HepG2 (cell line): ENCODE measurements at places on chromosomes 2 and 18.

- no peak overlapping the region for H3K4me3 ChIP-seq
- no peaks in the 10 kb centered on the region for H3K36me3 ChIP-seq
- DNase-seq, result no peak
- no peaks in the 10 kb centered on the region for H3K27me3 ChIP-seq
- H3K27ac ChIP-seq, result no peak overlapping the region
Measured at GRCh38 chr2:144151405-144151804, 368.5 kb downstream of the ZEB2 start.

- no peaks in the 10 kb centered on the region for H3K36me3 ChIP-seq
- no peak overlapping the region for H3K4me3 ChIP-seq
- DNase-seq, result no peak
- no peak overlapping the region for H3K27ac ChIP-seq
Measured at GRCh38 chr2:136638193-136638592, 127.2 kb upstream of the THSD7B start.

GRCh38 chr2:160700021-160700814, 206.6 kb upstream of the RBMS1 start:
- no peaks in the 10 kb centered on the region for H3K4me1 ChIP-seq
- no peaks in the 10 kb centered on the region; the same call in 2 of the 3 replicates for H3K27me3 ChIP-seq
- H3K4me3 ChIP-seq, result no peak overlapping the region
- DNase-seq, result no peak

- no peaks in the 10 kb centered on the region for H3K27me3 ChIP-seq
- no peak overlapping the region for H3K27ac ChIP-seq
- H3K4me1 ChIP-seq, result no peaks in the 10 kb centered on the region
Measured at GRCh38 chr2:63023444-63023843, 27.2 kb upstream of the OTX1 start.

- H3K4me3 ChIP-seq, result no peak overlapping the region
- H3K4me1 ChIP-seq, result no peaks in the 10 kb centered on the region
- no peak overlapping the region for H3K27ac ChIP-seq
- DNase-seq, result no peak
- H3K36me3 ChIP-seq, result no peaks in the 10 kb centered on the region
Measured at GRCh38 chr2:29810956-29811355, 110.4 kb downstream of the ALK start.

- H3K27ac ChIP-seq, result no peak overlapping the region
- H3K27me3 ChIP-seq, result no peaks in the 10 kb centered on the region
- H3K4me3 ChIP-seq, result no peak overlapping the region
- DNase-seq, result no peak
- peaks cover 64% of the 10 kb centered on the region; the same call in 2 of the 3 replicates for H3K36me3 ChIP-seq
Measured at GRCh38 chr18:12015416-12016062, 34.2 kb downstream of the IMPA2 start.

DNA sequence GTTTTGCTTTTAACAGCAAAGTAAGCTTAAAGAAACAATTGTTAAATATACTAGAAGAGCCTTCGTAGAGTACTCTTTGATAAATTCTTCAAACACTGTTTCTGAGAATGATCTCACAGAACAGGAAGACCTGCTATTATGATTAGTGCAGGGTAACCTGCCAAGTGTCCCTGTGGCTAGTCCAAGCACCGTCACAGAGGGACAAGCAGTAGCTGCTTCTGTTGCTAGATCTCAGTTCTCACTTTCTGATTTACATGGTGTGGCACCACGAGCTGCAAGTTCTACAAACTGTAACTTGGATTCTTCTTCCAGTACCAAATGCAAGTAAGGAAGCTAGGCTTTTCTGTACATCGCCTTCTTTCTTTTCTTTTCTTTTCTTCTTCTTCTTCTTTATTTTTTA, 121.5 kb downstream of the PIEZO2 start:
- no peak overlapping the region for H3K4me3 ChIP-seq
- H3K36me3 ChIP-seq, result no peaks in the 10 kb centered on the region
- H3K27ac ChIP-seq, result no peak overlapping the region
- H3K4me1 ChIP-seq, result peaks cover 5% of the 10 kb centered on the region; the same call in 1 of the 2 replicates
- no peak for DNase-seq

DNA sequence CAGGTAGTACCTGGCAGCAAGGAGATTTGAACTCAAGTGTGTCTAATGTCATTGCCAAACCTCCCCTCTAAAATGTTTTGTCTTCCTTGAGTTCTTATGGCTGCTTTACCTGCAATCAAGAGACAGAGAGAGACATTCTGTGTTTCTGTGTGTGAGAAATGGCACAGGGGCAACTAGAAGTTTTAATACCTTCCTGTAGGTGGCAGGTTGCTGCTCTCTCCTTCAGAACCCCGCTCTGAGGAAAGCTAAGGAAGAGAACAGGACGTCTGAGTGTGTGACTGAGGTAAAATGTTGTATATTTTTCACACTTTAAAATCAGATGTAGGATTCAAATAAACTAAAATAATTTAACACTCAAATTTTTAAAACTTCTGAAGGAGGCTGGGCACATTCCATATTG, 19.2 kb downstream of the DTNA start:
- H3K27ac ChIP-seq, result no peak overlapping the region
- no peaks in the 10 kb centered on the region for H3K36me3 ChIP-seq
- DNase-seq, result peak; percentile 23

- H3K4me3 ChIP-seq, result no peak overlapping the region
- no peaks in the 10 kb centered on the region for H3K36me3 ChIP-seq
- peaks cover 77% of the 10 kb centered on the region for H3K4me1 ChIP-seq
- no peaks in the 10 kb centered on the region for H3K27me3 ChIP-seq
- DNase-seq, result no peak
Measured at GRCh38 chr18:75220551-75221355, 10.2 kb downstream of the TSHZ1 start.

GRCh38 chr2:237242091-237242536, 156.4 kb downstream of the COPS8 start:
- no peak overlapping the region for H3K27ac ChIP-seq
- H3K36me3 ChIP-seq, result no peaks in the 10 kb centered on the region
- no peak overlapping the region for H3K4me3 ChIP-seq
- H3K27me3 ChIP-seq, result no peaks in the 10 kb centered on the region
- no peaks in the 10 kb centered on the region for H3K4me1 ChIP-seq

- DNase-seq, result peak; percentile 46
- H3K27ac ChIP-seq, result no peak overlapping the region
- peak overlapping the region; percentile 57; the same call in 1 of the 2 replicates for H3K4me3 ChIP-seq
- peaks cover 19% of the 10 kb centered on the region for H3K4me1 ChIP-seq
- no peaks in the 10 kb centered on the region for H3K36me3 ChIP-seq
Measured at GRCh38 chr2:20231598-20232026, 6.7 kb upstream of the SDC1 start.

GRCh38 chr2:168056242-168056787, 191.1 kb downstream of the STK39 start:
- H3K27ac ChIP-seq, result no peak overlapping the region
- H3K4me1 ChIP-seq, result peaks cover 4% of the 10 kb centered on the region; the same call in 1 of the 2 replicates
- H3K27me3 ChIP-seq, result no peaks in the 10 kb centered on the region
- DNase-seq, result no peak
- no peak overlapping the region for H3K4me3 ChIP-seq
- H3K36me3 ChIP-seq, result peaks cover 5% of the 10 kb centered on the region; the same call in 1 of the 2 replicates

GRCh38 chr2:58923869-58924268, 682.7 kb upstream of the FANCL start:
- H3K4me3 ChIP-seq, result no peak overlapping the region
- DNase-seq, result no peak
- no peaks in the 10 kb centered on the region for H3K36me3 ChIP-seq
- H3K27ac ChIP-seq, result no peak overlapping the region
- no peaks in the 10 kb centered on the region for H3K27me3 ChIP-seq
- no peaks in the 10 kb centered on the region for H3K4me1 ChIP-seq

DNA sequence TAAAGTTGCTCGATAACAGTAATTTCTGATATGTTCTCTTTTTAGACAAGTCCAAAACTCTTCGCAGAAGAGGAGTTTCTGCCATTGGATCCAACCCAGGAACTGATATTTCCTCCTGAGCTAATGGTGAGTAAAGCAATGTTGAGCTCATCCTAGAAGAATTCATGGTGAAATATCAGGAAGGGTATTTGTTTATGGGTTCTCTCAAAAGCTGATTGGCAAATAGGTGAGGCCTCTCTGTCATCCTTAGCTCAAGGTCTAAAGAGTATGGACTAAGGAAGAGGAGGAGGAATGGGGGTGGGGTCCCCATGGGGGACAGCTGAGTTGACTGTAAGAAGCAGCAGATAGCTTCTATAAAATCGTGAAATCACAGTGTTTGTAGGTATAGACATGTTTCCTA, 18.2 kb downstream of the AOX1 start:
- peak overlapping the region; percentile 53 for H3K27ac ChIP-seq
- H3K36me3 ChIP-seq, result no peaks in the 10 kb centered on the region
- no peak overlapping the region for H3K4me3 ChIP-seq

DNA sequence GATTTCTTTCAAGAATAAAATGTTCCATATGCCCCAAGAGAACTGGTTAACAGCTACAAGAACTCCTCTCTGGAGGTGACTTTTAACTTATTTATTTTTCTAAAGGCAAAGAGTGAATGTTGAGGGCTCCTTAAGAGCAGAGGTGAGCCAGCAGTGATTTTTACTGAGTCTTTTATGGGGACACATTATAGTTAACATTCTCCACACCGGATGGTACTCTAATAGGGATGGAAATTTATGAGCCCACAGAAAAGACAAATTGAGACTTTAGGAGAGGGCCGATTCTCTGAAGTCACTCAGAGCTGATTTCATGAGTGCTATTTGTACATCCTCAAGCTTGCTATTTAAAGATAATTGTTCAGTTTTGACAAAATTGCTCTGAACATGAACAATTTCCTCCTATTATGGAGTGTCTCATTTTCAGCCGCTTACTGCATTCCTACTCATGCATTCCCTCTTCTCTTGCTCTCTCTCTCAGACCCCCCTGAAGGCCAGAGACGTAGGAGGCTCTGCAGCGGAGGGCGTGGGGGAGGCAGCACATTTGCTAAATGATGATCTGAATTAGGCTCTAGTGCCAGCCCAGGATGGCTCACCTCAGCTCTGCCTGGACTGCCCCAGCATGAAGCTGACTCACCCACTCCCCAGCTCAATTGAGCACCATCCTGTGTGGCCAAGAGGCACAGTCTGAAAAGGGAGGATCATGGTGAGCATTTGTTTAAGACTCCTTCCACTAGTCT, 5.9 kb upstream of the RPL37A start:
- H3K27ac ChIP-seq, result no peak overlapping the region
- DNase-seq, result no peak
- no peak overlapping the region for H3K4me3 ChIP-seq
- H3K27me3 ChIP-seq, result no peaks in the 10 kb centered on the region
- H3K4me1 ChIP-seq, result peaks cover 27% of the 10 kb centered on the region

DNA sequence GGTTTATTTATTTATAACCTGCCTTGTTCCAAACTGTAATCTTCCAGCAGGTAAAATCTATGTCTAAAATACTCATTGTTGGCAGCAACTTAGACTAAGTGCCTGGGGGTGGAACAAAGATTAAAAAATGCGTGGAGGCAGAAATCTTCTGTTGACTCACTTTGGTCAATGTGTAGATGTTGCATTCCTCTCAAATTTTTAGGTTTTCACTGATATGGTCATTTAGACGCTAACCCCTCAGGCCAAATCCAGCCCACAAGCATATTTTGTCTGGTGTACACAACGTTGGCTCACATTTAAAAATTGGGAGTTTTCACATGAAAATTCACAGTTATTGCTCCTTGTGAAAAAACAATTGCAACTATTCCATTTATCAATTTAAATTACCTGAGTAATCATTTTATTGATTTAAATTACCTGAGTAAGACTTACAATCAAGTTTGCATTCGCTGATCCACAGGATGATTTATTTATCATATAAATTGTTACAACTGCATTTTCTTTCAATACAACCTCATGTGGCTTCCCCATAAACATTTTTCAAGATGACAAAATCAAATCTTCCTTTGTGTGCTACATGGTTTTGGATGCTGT, 564.2 kb downstream of the TSN start:
- H3K36me3 ChIP-seq, result no peaks in the 10 kb centered on the region
- H3K4me3 ChIP-seq, result no peak overlapping the region
- H3K4me1 ChIP-seq, result no peaks in the 10 kb centered on the region
- H3K27ac ChIP-seq, result no peak overlapping the region
- no peak for DNase-seq

GRCh38 chr18:62505669-62506494, 16.9 kb upstream of the ZCCHC2 start:
- H3K27me3 ChIP-seq, result no peaks in the 10 kb centered on the region
- H3K4me1 ChIP-seq, result peaks cover 68% of the 10 kb centered on the region
- no peak for DNase-seq
- peak overlapping the region; percentile 49 for H3K27ac ChIP-seq
- H3K4me3 ChIP-seq, result no peak overlapping the region
- no peaks in the 10 kb centered on the region for H3K36me3 ChIP-seq

DNA sequence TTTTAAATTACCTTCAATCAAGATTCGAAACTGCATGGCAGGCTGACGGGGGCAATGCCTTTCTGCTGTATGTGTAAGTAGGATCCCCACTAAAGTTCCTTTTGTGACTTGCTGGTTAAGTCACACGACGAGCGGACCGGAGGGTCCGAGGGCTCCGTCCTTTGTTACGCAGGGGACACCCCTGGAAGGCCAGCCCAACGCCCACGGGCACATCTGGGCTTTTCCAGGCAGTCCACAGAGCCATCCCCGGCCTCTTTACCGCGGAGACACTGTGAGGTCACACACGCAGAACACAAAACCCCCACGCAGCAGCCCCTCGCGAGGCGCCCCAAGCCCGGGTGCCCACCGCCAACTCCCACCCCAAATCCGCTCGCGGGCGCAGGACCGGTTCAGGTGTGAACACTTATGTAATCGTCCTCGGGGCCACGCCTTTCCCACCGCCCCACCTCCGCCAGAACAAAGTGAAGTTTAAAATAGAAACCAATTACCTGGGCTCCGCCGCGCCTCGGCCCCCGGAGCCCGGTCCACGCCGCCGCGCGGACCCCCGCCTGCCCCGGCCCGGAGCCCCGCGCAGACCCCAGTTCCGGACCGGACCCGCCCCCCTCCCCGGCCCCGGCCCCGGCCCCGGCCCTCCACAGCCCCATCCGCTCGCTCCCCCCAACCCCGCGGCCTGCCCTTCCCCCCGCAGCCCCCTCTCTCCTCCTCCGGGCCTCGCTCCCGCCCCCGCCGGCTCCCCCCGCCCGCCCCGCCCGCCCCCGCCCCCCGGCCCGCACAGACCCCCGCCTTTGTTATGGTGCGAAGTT, 4.2 kb downstream of the ZNF516 start:
- H3K4me1 ChIP-seq, result peaks cover 45% of the 10 kb centered on the region
- peak overlapping the region; percentile 83 for H3K4me3 ChIP-seq
- no peak for DNase-seq
- H3K36me3 ChIP-seq, result no peaks in the 10 kb centered on the region; the same call in 2 of the 3 replicates

- no peaks in the 10 kb centered on the region for H3K27me3 ChIP-seq
- no peak for DNase-seq
- no peaks in the 10 kb centered on the region for H3K36me3 ChIP-seq
- H3K4me1 ChIP-seq, result peaks cover 42% of the 10 kb centered on the region
- no peak overlapping the region for H3K27ac ChIP-seq
Measured at GRCh38 chr2:18831916-18832510, 242.6 kb upstream of the NT5C1B start.

DNA sequence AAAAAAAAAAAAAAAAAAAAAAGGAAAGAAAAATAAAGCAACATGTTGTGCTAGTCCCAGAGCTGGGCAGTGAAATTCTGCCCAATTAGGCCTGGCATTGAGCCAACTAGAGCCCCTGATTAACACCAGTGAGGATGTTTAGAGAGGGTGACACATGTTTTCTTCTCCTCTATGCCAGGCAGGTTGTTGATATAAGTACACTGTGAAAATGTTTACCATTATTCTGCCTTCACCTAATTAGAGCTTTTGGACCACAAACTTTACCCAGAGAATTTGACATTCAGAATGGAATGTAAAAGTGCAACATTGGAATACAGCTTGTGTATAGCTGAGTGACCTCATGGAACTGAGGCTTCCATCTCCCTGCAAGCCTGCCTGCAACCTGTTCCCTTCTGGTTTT, 95.9 kb upstream of the MSH2 start:
- peak overlapping the region; percentile 18 for H3K27ac ChIP-seq
- no peaks in the 10 kb centered on the region for H3K36me3 ChIP-seq
- H3K27me3 ChIP-seq, result no peaks in the 10 kb centered on the region
- DNase-seq, result no peak
- peaks cover 93% of the 10 kb centered on the region for H3K4me1 ChIP-seq
